ENCODE measurements at places on chromosomes 5 and 9.

DNA sequence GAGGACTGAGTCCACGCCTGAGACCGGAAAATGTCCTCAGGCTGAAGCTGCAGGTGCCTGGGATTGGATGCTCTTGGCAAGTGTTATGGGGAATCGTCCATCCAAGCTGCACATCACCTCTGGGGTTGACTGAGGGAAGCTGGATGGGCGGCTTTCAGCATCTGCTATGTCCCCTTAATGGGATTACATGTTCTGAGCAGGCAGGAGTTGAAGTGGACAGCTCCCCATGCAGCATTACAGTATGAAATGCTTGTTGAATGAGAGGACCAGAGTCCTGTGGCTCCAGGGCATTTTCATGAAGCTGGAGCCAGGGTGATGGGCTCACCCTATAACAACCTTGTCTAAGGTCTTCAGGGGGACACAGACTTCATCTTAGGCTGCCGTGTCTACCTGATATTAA is 270.9 kb downstream of the HSPA4 start:
- no peak for DNase-seq

DNA sequence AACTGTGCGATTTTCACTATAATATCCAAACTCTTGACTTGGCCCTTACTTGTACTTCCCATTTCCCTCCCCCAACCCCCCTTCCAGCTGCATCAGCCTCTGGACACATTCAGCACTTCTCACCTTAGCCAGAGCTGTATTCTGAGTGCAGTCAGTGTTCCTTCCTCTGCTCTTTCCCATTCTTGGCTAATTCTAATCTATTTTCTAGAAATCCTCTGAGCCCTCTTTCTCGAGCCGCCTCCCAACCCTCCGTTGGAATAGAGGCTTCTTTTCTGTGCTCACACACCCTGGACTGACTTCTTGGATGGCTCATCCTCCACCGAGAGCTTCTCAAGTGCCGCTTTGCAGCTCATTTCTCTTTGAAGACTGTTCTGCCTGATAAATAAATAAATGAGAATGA is 188.8 kb downstream of the NTRK2 start:
- no peak for DNase-seq

GRCh38 chr9:95762322-95762721 is 113.2 kb upstream of the ERCC6L2 start:
- DNase-seq: no peak

GRCh38 chr5:69024241-69024651 is 69.6 kb upstream of the SLC30A5 start:
- no peak for DNase-seq

- no peak for DNase-seq
Measured at GRCh38 chr5:77697692-77698091, 59.2 kb upstream of the OTP start.

- DNase-seq: no peak
Measured at GRCh38 chr9:2043881-2044462, 28.8 kb downstream of the SMARCA2 start.

DNA sequence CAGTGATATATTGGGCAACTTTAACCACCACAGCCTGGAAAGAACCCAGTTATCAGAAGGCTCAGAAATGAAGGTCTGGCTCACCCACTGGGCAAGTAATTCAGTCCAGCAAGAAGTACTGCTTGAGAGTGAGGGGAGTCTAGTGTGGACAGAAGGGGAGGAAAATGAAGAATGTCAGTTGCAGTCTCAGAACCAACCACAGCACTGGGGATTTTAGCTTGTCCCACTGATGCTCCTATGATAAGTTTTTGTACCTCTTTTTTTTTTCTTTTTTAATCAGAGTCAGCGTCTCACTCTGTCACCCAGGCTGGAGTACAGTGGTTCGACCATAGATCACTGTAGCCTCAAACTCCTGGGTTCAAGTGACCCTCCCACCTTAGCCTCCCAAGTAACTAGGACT is 9.4 kb upstream of the CD72 start:
- DNase-seq: no peak

- DNase-seq: no peak
Measured at GRCh38 chr9:19511694-19512093, 102.9 kb downstream of the ACER2 start.

DNA sequence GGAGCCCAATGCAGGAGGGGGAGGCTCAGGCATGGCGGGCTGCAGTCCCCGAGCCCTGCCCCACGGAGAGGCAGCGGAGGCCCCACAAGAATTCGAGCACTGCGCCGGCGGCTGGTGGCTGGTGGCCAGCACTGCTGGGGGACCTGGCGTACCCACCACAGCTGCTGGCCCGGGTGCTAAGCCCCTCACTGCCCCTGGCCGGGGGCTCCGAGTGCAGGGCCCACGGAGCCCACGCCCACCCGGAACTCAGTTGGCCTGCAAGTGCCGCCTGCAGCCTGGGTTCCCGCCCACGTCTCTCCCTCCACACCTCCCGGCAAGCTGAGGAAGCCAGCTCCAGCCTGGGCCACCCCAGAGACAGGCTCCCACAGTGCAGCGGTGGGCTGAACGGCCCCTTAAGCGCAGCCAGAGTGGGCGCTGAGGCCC is 780.3 kb downstream of the DTWD2 start:
- DNase-seq: no peak

GRCh38 chr5:9054821-9055589 is 490.9 kb downstream of the SEMA5A start:
- no peak for DNase-seq

DNA sequence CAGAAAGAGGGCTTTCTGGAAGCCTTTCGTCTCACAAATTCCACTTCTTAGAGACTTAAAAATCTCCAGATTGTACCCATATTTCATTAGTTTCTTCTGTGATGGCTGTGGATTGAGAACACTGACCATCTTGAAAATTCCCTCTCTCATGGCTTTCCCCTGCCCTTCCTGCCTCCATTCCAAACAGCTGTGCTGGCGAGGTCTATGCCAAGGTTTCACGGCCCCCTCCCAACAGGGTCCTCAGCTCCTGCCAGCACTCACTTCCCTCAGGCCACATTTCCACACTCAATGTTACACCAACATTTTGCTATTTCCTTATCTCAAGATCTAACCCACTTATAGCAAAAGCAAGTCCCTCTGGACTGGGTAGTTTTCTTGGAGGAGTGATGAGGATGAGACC is 40.3 kb upstream of the EQTN start:
- no peak for DNase-seq

- no peak for DNase-seq
Measured at GRCh38 chr5:122845229-122846050, at the start of gene SNX24. Gene SNX24 (plus strand): TSS chr5:122845613. CDS start chr5:122845634, 21 bp downstream.

DNA sequence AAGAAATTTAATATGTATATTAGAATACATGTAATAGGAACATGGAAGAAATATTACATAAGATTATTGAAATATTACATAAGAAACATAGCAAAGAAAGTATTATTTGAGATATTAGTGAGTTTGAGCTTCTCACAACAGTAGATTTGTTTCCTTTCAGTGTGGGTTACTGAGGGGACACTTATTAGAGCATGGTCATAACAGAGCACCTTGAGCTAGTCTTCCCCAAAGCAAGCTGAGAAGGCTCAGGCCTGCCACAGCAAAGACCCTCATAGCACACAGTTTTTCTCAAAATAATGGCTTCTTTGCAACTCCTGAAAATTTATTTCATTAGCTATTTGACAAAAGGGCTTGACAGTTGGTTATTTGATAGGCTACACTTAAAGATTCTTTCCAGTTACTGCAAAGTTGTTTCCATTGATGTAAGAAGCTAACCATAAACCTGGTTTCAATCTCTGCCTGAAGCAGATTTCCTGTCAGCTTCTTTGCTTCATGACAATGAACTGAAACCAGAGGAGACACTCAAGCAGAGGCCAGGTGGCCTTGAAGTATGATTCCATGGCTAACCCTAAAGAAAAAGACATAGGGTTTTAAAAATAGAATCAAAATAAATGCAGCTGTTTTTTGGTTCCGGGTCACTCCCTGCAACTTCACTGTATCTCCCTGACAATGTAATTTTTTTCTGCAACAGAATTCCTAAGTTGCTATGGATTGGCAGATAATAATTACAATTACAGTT is 68.6 kb downstream of the ERMP1 start:
- no peak for DNase-seq

DNA sequence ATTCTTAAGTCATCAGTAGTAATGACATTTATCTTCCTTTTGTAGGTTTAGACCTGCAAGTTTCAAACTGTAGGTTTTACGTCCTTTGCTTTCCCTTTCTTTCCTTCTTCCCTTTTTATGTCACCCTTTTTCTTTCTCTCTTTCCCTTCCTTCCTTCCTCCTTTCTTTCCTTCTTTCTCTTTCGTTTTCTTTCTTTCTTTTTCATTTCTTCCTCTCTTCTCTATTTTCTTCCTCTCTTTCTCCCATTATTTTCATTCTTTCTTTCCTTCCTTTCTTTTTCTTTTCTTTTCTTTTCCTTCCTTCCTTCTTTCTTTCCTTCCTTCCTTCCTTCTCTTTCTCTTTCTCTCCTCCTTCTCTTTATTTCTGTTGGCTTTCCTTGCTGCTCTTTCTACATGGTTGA is 59.9 kb downstream of the WDR36 start:
- no peak for DNase-seq

DNA sequence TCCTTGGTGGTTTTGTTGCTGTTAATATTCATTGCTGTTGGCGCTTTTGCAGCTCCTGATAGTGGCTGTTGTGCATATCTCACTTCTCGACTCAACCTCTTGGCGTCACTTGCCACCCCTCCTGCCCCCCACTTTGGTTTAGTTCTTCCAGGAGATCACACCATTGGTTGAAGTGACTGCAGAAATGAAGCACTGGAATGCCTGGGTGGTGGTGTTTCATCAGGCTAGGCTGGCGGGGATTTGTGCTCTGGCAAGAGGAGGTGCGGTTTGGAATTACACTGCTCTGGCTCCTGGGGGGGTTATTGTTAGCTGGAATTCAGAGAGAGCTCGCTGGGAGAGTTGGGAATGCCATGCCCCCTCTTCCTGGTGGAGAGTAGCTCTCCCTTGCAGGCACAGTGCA is 11.5 kb downstream of the PRRC2B start:
- no peak for DNase-seq

DNA sequence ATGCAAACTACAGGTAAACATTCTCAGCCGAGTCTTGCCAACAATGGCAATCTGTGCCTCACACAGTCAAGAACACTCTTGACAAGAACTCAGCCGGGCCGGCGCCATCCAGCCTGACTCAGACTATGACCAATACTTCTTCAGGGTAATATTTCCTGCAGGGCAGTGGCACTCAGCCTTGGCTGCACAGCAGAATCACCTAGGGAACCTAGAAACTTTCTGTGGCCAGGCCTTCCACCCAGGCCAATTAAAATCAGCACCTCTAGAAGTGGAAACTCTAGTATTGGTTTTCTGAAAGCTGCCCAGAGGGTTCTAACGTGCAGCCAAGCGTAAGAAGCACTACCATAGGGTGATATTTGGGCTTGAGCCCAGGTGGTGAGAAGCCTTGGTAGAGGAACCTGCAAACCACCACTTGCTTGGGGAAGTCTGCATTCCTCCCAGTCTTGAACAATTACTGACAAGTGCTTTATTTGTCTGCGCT is 120.6 kb downstream of the TTLL11 start:
- no peak for DNase-seq

DNA sequence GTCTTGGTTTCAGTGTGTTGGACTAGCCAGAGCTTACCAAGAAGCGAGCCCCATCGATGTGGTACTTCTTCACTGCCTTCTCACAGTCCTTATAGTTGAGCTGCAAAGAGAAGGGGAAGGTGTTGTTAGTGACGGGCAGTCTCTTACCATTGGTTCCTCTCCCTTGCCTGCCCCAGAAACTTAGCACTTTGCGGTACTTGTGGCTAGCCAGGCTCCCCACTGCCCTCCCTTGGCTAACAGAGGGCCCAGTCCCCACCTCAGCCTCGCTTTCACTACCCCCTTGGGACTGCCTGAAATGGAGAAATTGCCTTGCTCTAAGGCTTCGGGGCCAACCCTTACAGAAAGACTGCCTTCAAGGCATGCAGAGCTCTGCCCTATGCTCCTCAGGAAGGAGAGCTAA is 4.3 kb downstream of the LCP2 start:
- DNase-seq: no peak

GRCh38 chr5:53965459-53965858 is 344.9 kb downstream of the ARL15 start:
- no peak for DNase-seq

DNA sequence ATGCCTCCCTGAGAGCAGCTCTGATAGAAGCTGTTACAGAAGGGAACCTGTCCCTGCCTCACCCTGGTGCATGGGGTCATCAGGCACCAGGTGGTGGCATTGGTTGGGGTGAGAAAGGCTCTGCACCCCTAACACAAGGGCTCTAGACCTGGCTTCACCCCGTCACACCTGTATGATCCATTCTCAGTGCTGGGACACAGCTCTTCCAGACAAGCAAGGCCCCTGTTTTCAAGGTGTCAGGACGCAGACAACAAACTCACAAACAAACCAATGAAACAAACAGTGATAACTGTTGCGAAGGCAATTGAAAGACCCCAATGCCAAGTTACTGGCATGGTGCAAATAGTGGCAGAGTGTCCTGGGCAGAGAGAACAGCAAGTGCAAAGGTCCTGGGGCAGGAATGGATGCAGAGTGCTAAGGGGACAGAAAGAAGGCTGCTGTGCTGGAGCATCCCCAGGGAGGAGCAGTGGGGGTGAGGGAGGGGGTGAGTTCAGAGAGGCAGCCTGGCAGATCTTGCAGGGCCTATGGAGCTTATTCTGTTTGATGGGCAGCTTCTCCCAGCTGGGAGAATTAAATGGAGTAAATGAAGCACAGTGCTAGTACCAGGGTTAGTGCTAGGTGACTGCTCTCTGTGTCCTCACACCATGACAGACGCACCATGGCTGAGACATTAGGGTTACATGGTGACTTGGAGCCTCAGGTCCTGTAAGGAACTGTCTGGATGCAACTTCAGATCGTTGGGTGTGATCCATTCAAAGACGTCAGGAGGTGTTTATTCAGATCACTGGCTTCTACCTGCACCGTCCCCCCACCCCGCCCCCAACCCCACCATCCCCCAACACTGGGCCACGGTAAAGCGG is 67.9 kb upstream of the UNC5A start:
- no peak for DNase-seq

DNA sequence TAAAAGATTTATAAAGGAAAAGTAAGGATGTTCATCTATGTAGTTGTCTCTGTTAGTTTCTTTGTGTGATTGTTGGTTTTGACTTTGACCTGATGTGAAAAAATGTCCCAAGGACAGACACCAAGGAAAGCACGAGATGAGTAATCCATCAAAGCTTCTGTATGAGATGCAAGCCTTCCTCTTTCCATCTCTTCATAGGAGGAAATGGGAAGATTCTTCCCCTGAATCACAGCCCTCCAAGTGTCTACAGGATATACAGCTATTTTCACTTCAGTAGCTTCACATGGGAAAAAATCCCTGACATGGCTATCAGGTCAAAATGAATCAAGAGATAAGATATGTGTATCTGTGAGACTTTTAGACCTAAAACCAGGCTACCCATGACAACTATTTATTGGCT is 29.0 kb upstream of the CEMIP2 start:
- DNase-seq: no peak

- no peak for DNase-seq
Measured at GRCh38 chr9:131214876-131215275, 61.4 kb downstream of the FAM78A start.

Measured in non-pigmented ciliary epithelial cell (primary cell).